ENCODE measurements at places on chromosomes 1 and 21.

GRCh38 chr1:34520111-34520510 is 234.7 kb upstream of the GJB5 start:
- no peak for DNase-seq

DNA sequence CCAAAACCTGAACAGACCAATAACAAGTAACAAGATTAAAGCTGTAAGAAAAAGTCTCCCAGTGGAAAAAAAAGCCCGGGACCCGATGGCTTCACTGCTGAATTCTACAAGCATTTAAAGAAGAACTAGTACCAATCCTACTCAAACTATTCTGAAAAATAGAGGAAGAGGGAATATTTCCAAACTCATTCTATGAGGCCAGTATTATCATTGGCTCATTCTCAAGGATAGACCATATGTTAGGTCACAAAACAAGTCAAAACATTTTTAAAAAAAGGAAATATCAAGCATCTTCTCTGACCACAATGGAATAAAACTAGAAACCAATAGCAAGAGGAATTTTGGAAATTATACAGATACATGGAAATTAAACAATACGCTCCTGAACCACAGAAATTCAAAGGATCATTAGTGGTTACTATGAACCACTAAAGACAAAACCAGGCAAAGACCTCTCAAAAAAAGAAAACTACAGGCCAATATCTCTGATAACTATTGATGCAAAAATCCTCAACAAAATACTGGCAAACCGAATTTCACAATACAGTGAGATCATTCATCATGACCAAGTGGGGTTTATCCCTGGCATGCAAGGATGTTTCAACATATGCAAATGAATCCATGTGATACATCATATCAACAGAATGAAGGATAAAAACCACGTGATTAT is 13.9 kb upstream of the IL20 start:
- DNase-seq = no peak

- no peak for DNase-seq
Measured at GRCh38 chr1:26291939-26292338, 12.1 kb downstream of the SH3BGRL3 start.

DNA sequence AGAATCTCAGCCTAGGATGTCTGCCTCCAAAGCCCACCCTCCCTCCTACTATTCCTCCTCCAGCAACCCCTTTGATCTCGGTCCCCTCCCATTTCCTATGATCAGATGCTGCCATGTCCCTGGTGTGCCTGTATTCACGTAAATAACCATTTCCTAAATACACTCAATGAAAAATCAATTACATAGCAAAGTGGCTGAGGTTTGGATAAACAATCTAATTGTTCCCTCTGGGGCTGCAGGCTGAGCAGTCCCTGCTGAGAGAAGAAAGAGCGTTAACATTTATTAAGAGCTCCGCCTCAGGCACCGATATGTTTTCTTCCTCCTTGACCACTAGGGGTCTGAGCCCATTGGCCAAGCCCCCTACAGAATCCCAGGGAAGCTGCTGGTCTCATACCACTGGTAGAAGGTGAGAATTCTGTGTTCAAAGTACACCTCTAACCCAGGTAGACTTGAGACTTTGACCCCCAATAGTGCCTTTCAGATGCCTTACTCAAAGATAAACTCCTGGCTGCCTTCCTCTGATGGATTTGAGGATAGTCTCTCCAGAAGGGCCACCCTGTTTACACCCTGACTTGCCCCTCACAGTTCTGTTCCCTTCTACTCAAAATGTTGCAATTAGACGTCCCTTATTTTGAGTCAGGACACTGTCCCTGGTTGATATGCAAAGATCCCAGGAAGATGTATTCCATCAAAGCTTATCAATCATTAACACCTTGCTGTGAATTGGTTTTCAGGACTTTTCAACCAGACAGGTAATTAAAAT is 33.9 kb upstream of the CAMK1G start:
- DNase-seq = no peak

GRCh38 chr1:17167786-17168090 is 37.2 kb upstream of the PADI1 start:
- DNase-seq = no peak

DNA sequence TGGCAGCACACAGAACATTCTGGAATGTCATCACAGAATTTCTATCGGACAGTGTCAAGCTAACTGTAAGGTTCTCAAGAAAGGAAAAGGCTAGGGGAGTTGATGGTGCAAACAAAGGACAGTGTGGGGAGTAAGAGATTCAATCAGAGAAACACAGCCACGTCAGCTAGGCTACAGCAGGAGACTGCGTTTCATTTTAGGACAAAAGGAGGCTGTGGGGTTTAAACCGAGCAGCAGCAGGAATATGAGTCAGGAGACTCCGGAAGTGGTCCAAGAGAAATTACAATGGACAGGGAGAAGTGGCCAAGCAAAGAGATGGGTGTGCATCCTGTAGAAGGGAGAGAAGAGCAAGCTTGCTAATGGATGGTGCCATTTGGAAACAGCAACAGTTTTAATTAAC is 37.4 kb upstream of the C1orf198 start:
- DNase-seq = no peak

GRCh38 chr1:11613347-11613746 is 40.9 kb downstream of the FBXO2 start:
- no peak for DNase-seq

- DNase-seq = no peak
Measured at GRCh38 chr1:17890056-17890814, 135.1 kb downstream of the ACTL8 start.

DNA sequence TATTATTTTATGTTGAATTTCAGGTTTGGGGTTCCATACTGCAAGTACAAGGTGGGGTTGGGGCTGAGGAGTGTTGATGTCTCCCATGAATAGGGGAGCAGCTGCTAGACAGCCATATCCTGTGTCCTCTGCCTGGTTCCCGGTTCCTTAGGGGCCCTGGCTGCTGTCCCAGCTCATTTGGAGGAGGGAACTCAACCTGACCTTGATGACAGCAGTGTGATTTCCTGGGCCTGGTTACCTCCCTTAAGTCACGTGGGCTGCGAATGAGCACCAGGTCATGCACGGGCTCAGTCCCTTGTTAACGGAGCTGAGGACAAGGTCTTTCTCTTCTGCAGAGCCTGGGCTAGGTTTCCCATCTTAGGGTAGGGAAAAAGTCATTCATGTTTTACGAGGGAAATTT is 85.1 kb downstream of the MTR start:
- DNase-seq = no peak

Measured in HuH-7.5 (cell line).